ENCODE measurements at places on chromosomes 5 and 9.

DNA sequence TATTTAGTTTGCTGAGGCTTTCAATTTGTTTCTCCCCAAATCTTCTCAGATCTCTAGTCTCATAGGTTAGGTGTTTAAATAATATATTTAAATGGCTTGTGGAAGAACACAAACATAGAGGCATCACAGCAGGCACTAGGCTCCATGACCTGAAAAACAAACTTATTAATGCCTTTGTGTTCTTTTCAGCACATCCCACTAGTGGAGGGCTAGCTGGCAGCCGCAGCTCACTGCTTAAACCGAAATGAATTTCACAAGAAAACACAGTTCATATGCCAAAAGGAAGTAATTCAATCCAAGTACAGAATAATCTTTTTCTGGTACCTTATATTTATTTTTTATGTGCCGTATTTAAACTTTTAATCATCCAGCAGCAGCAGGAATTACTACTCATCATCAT, 382.5 kb downstream of the PLK2 start:
- DNase-seq, result no peak
- H3K27ac ChIP-seq, result no peak overlapping the region
- H3K4me3 ChIP-seq, result no peak overlapping the region
- H3K27me3 ChIP-seq, result no peaks in the 10 kb centered on the region
- no peaks in the 10 kb centered on the region for H3K4me1 ChIP-seq
- H3K36me3 ChIP-seq, result no peaks in the 10 kb centered on the region

DNA sequence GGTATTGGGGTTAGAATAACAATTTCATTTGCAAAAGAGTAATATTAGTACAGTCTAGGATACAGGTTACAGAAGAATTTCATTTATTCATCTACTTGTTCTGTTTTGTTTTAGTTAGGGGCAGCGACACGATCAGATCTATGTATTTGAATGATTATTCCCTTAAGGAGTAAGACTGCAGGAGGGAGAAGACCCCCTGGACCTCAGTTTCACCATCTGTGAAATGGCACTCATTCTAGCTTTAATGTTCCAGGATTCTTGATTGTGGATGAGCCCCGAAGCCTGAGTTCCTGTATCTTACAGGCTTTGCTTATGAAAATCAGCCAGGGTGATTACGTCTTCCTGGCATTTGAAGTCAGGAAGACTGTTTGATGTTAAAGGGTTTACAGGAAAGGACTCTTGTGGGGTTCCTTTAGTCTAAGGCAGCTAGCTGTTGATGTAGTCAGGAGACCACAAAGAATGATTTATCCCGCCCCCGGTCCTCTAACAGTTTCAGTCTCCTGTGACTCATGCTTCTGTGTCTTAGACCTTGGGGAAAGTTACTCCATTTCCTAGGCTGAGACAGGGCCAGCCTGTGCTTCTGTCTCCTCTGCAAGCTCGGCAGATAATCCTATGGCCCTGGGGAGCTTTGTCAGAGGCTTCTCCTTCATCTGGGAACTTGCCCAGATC, 11.5 kb downstream of the SMIM3 start:
- H3K27me3 ChIP-seq, result no peaks in the 10 kb centered on the region
- peaks cover 42% of the 10 kb centered on the region for H3K36me3 ChIP-seq
- H3K27ac ChIP-seq, result peak overlapping the region; percentile 74
- H3K4me3 ChIP-seq, result peak overlapping the region; percentile 65
- H3K4me1 ChIP-seq, result peaks cover 44% of the 10 kb centered on the region

DNA sequence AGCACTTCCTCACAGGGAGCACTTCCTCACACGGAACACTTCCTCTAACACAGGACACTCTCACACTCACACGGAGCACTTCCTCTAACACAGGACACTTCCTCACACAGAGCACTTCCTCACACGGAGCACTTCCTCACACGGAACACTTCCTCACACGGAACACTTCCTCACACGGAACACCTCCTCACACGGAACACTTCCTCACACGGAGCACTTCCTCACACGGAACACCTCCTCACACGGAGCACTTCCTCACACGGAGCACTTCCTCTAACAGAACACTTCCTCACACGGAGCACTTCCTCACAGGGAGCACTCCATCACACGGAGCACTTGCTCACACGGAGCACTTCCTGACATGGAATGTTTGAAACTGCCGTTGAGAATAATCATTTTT, 13.4 kb downstream of the POMT1 start:
- DNase-seq, result no peak
- H3K4me3 ChIP-seq, result no peak overlapping the region
- no peak overlapping the region for H3K27ac ChIP-seq
- peaks cover 46% of the 10 kb centered on the region for H3K36me3 ChIP-seq

GRCh38 chr5:40381676-40382363, 297.9 kb upstream of the PTGER4 start:
- H3K4me3 ChIP-seq, result no peak overlapping the region
- H3K36me3 ChIP-seq, result peaks cover 18% of the 10 kb centered on the region
- no peak for DNase-seq
- no peaks in the 10 kb centered on the region for H3K27me3 ChIP-seq
- H3K27ac ChIP-seq, result no peak overlapping the region
- peaks cover 69% of the 10 kb centered on the region for H3K4me1 ChIP-seq

DNA sequence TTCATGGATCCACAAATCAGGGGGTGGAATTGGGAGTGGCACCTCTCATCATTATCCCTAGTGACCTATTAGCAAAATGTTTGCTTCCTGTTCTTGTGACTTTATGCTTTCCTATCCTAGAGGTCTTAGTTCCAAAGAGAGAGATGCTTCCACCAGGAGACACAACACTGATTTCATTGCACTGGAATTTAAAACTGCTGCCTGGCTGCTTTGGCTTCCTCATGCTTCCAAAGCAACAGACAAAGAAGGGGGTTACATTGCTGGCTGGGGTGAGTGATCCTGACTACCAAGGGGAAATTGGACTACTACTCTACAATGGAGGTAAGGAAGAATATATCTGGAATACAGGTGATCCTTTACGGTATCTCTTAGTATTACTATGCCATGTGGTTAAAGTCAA, 69.2 kb upstream of the SH3GL2 start:
- peaks cover 4% of the 10 kb centered on the region for H3K4me1 ChIP-seq
- DNase-seq, result no peak
- H3K36me3 ChIP-seq, result no peaks in the 10 kb centered on the region
- no peak overlapping the region for H3K27ac ChIP-seq
- H3K4me3 ChIP-seq, result no peak overlapping the region

GRCh38 chr9:4155221-4156026, 144.4 kb downstream of the GLIS3 start:
- no peaks in the 10 kb centered on the region for H3K4me1 ChIP-seq
- no peaks in the 10 kb centered on the region for H3K36me3 ChIP-seq
- no peak overlapping the region for H3K27ac ChIP-seq

DNA sequence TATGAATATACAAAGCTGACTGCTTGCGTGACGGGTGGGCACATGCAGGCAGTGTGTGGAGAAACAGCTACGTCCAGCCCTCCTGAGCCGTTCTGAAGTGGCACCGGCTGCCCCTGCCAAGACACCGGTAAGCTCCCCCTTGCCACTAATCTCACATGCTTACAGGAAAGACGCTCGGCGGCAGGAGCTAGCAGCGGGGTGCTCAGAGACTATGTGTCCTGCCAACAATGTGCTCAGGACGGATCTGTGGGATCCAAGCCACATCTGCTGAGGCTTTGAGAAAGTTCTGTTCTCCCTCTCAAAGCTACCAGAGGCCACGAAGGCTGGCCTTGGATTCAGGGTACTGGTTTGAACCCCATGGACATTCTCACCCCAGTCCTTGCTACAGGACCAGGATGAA, 157.2 kb upstream of the PHYKPL start:
- H3K4me3 ChIP-seq, result no peak overlapping the region
- no peaks in the 10 kb centered on the region for H3K4me1 ChIP-seq
- no peaks in the 10 kb centered on the region for H3K36me3 ChIP-seq
- H3K27ac ChIP-seq, result no peak overlapping the region
- H3K27me3 ChIP-seq, result no peaks in the 10 kb centered on the region
- no peak for DNase-seq

DNA sequence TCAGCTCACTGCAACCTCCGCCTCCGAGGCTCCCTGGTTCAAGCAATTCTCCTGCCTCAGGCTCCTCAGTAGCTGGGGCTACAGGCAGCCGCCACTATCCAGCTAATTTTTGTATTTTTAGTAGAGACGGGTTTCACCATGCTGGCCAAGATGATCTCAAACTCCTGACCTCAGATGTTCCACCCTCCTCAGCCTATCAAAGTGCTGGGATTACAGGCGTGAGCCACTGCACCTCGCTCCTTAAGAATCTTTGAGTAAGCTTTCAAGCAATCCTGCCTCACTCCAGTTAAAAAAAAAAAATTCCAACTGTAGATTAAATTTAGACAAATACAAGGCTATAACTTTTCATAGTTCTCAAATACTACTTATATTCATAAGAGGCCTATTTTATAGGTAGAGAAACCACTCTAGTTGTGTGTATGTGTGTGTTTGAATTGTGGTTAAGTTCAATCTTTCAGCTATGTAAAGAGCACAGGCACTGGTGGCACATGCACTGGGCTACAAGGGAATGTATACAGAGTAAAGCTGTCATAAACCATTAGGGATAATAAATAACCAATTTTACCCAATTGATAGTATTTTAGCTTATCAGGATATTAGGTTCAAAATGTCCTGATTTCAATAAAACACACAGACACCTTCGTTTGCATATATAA, 50.6 kb upstream of the RAPGEF6 start:
- H3K27me3 ChIP-seq, result no peaks in the 10 kb centered on the region
- H3K36me3 ChIP-seq, result peaks cover 36% of the 10 kb centered on the region
- peaks cover 4% of the 10 kb centered on the region for H3K4me1 ChIP-seq
- H3K4me3 ChIP-seq, result no peak overlapping the region
- DNase-seq, result no peak

DNA sequence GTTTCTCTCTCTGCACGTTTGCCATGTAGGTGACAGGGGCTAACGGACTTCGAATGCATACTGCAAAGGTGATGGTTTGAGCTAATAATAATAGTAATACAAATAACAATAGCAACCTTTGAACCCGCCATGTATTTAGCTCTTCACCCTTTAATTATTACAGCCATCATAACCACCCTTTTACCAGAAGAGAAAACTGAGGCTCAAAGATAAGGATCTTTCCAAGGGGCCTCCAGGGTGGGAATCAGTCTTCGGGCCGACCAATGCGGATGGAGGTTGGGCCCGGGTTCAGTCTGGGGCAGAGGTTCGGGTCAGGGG, 494 bp downstream of the CDKN2AIPNL start:
- H3K4me3 ChIP-seq, result peak overlapping the region; percentile 93
- DNase-seq, result no peak
- H3K27ac ChIP-seq, result peak overlapping the region; percentile 89

GRCh38 chr9:20016611-20017010, 227.8 kb upstream of the SLC24A2 start:
- H3K27ac ChIP-seq, result no peak overlapping the region
- H3K4me1 ChIP-seq, result peaks cover 17% of the 10 kb centered on the region
- H3K27me3 ChIP-seq, result no peaks in the 10 kb centered on the region
- H3K36me3 ChIP-seq, result peaks cover 4% of the 10 kb centered on the region
- H3K4me3 ChIP-seq, result no peak overlapping the region

DNA sequence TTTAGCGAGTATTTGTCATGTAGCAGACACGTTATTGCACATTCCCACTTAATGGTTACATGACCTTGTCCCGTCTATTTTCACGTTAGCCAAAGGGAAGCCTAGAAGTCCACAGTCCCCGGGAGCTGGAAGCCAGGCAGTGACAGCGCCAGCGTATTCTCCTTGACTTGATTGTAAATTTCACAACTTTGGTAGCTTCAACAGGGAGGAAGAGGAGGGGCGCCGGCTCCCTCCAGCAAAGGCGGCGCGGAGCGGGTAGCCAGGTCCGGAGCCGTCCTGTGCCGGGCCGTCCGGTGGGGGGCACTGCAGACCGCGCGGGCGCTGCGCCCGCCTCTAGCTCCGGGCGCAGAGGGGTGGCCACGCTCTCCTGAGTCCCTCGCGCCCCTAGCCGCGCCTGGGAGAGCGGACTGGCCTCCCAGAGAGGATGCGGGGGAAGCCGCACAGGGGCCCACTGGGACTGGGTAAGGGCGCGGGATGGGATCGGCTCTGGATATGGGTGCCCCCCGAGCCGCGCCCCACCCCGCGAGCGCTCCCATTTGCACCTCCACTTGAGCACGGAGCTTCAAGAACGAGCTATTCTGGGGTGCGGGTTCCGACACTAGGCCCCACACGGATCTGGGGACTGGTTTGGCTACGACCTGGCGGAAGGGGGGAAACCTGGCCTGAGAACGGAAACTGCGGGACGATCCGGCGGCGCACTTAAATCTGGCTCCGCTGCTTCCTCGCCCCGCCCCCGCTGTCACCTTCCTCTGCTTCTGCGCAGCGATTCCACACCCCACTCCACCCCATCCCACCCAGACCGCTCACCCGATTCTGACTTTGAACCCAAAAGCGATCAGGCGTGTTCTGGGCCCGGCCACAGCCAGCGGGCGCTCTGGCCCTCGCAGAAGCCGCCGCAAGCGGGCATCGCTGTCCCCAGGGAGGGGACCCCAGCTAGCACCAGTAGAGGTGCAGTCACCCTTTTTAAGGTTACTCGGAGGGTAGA, 23.8 kb downstream of the KLF4 start:
- H3K27ac ChIP-seq, result no peak overlapping the region
- no peak for DNase-seq
- H3K27me3 ChIP-seq, result peaks cover 32% of the 10 kb centered on the region
- H3K36me3 ChIP-seq, result no peaks in the 10 kb centered on the region

DNA sequence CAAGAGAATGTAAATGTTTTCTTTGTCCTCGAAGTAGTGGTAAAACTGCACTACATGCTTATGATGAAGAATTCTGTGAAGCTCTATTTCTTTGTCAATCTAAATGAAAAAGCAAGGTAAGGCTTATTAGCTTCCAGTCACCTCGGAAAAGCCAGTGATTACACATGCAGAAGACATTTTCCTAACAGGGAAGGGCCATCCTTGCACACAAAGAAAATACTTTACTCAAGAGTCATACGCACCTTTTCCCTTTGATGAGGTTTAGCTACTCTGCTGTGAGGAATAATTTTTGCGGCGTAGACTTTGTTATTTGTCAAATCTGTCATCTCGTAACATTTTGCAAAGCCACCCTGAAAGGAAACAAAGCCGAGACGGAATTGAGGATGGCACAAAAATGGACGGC, 1.1 kb downstream of the PLK2 start:
- H3K36me3 ChIP-seq, result no peaks in the 10 kb centered on the region
- DNase-seq, result no peak
- H3K4me3 ChIP-seq, result peak overlapping the region; percentile 74
- peaks cover 22% of the 10 kb centered on the region for H3K27me3 ChIP-seq
- peaks cover 22% of the 10 kb centered on the region for H3K4me1 ChIP-seq

DNA sequence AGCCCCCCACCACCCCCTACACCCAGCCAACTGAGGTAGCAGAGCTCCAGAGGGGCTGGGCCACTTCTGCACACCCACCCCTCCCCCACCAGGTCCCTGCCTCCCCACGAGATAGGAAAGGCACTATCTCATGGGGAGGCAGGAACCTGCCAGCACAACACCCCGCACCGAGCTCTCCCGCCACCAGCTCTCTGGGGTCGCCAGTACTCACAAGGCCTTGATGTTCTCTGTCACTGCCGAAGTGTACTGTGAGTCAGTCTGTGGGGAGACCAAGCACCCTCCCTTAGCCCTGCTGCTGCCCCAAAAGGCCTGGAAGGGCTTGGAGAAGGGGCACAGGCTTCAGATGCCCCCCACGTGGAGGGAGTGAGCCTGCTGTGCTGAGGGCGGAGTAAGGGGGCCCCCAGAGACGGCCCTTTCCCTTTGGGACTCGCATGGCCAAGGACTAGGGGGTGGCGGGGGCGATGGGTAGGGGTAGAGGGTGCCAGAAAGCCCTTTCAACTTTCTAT, 5.9 kb downstream of the MGAT4B start:
- no peaks in the 10 kb centered on the region for H3K27me3 ChIP-seq
- H3K36me3 ChIP-seq, result peaks cover 27% of the 10 kb centered on the region
- no peak overlapping the region for H3K4me3 ChIP-seq

All from T-helper 2 cell treated with Interferon-gamma antibody and Interleukin-4, amounts not matched to agents 5 μg/mL and 100 μg/mL, for 36 hours (primary cell).